Posterior vena cava (tissue), 2 donors: ENCODE measurements at places on chromosomes 5 and 9.

DNA sequence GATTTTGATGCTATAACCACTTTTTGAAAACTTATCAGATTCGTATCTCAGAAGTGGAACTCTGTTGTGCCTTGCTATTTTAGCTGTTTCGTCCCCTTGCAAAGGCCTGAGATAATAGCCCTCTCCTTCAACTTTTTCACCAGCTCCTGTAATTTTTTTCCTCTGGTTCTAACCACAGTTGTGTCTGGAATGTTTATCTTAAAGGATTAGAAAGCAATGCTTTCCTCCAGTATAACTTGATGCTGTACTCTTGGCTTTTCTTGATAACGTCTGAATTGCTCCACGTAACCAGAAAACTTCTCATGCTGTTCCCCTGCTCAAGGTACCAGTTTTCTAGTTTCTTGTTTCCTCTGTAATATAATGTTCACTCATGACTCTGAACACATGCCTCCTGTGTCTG lies 209.4 kb downstream of the DTWD2 start:
- DNase-seq: no peak

DNA sequence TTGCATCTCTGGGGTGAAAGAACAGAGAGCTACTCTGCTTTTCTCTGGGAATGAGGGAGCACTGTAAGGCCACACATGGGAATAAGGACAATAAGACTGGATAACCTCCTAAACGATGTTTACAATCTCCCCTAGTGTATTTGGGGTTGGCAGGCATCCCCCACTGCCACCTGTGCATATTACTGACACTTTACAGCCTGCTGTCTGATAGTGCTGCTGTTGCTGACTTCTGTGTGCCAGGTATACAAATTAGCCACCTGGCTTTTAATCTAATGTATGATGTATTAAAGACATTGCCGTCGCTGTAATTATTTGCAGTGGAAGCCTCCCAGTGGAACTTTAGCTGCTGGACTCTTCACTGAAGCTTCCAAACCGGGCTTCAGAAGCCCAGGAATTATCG lies 4.4 kb upstream of the SHISAL2B start:
- no peak for DNase-seq

- DNase-seq: no peak
Observed at GRCh38 chr9:5111696-5112095, 73.7 kb downstream of the INSL6 start.

DNA sequence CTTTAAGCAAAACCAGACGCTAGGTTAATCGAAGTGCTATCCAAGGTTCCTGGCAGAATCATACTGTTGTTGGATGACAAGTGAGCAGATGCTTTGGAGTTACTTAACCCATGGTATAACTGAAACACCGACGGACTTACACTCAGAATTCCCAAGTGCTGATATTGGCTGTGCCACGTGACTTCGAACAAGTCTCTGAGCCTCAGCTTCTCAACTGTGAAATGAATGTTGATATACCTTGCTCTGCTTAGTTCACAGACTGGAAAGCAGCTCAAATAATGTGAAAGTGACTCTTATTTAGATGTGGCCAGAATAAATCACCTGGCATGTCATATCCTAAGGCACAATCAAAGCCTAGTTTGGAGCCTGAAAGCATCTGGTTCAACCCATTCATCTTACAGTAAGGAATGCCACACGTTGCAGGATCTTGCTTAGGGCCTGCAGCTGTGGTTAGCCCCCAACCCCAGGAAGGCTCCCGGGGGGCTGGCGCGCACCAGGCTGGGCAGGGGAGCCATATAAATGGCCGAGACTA lies 759 bp downstream of the GEMIN5 start:
- no peak for DNase-seq

GRCh38 chr5:180557217-180557809 lies 34.0 kb downstream of the SCGB3A1 start:
- no peak for DNase-seq

DNA sequence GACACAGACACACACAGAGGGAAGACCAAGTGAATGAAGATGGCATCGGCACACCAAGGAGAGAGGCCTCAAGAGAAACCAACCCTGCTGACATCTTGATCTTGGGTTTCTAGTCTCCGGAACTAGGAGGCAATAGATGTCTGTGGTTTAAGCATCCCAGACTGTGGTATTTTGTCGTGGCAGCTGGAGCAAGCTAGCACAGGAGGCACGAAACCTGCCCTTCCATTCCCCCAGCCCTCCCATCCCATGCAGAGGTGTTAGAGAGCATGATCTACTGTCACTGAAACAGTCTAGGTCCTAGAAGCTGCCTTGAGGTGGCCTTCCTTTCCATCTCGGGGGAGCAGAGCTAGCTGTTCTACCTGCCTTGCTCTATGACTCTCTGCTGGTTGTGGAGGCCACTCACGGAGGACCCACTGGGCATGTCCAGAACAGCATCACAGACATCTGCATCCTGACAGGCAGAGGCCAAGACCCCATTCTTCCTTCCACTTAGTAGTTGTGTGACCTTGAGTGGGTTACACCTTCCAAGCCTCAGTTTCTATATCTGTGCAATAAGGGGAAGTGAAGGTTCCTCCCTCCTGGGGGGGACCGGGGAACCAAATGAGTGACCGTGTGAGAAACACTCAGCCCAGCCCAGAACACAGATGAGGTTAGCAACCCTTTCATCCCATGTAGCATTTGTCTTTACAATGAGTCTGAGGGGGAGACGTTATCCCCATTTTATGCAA lies 134.3 kb upstream of the BOD1 start:
- DNase-seq: no peak
